ENCODE measurements at places on chromosomes 5 and 9. TPM values are rescaled to one million over a fixed set of nuclear protein-coding genes. Genes with fewer than 3 reads are reported as not detected.

DNA sequence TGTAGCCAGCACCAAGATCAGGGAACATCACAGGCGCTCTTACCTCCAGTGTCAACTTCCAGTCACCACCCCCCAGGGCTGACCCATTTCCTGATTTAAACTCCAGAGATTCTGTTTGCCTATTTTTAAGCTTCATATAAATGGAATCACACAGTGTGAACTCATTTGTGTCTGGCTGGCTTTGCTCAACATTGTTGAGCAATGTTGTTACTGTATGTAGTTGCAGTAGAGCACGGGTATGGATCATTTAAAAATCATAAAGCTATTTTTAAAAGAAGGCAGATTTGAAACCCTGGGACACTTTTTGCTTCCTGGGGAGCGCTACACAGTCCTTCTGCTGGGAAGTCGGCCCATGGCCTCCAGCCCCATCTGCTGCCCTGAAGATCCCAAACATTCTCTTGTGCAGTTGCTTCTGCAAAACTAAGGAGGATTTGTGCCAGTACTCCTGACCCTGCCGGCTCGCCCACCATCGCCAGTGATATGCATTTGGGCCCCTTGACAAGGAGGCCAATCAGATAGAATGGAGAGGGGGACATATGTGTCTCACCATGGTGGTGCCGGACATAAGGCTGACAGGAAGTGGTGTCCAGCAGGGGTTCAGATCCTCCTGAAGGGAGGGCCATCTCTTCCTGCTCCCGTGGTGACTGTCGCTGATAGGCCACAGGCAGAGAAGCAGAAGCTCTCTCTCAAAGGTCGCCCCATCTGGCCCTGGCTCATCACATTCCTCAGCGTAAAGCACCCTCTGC is 13.3 kb downstream of the DCANP1 start:
- DNase-seq, result no peak

DNA sequence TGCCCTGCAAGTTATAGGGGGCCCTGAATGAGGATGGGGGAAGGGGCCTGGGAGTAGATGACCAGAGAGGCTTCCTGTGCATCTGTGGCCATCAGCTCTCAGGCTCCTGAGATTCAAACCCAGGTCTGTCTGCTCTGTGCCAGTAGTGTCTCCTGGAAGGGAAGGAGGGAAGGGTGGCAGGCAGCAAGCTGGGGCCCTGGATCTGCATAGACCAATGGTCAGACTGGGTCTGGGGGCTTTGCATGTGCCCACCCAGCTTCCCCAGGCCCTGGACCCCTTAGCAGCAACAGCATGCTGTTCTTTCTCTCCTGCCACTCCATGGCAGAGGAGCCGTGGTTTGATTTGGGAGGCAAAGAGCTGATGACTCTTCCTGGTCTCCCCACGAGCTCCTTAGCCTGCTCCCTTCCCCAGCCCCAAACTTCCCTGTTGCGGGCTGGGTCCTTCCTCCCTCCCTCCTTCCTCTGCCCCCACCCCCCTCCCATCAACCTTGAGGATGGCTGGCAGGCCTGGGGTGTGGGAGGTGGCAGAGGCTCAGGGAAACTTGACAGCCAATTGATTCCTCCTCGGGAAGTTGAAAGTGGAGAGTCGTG is 31.6 kb downstream of the DAB2IP start:
- DNase-seq, result no peak

DNA sequence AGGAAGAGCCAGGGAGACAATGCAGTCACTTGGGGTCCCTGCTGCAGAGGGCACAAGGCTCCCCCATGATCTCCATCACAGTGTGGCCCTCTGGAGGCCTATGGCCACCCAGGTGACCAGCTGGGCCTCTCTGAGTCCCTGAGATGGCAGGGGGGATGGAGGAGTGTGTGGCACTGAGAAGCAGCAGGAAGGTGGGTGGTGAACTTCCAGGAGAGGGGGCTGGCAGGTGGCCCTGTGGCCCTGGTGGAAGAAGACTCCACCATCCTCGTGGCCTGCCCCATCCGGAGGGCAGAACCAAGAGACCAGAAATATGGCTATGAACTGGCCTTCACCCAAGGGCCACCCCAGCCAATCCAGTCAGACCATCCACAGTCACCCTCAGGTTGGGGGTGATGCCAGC is 31.7 kb upstream of the AFAP1L1 start:
- no peak for DNase-seq

DNA sequence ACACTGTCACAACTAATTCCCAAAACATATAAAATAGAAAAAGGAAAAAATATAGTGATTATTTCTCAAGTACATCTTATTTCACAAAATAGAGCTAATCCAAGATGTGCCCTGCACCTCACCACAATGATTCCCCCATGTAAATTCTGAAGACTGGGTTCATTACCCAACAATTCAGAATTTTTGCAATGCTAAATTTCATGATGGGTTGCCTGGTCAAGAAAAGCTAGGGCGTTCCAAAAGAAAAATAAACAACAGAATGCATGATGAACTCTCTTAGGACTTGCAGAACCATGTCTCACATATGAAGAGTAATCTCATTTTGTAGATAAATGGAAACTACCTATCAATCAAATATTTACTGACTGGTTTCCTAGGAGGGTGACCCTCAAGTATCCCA is 259.6 kb upstream of the NFIL3 start:
- DNase-seq, result no peak

DNA sequence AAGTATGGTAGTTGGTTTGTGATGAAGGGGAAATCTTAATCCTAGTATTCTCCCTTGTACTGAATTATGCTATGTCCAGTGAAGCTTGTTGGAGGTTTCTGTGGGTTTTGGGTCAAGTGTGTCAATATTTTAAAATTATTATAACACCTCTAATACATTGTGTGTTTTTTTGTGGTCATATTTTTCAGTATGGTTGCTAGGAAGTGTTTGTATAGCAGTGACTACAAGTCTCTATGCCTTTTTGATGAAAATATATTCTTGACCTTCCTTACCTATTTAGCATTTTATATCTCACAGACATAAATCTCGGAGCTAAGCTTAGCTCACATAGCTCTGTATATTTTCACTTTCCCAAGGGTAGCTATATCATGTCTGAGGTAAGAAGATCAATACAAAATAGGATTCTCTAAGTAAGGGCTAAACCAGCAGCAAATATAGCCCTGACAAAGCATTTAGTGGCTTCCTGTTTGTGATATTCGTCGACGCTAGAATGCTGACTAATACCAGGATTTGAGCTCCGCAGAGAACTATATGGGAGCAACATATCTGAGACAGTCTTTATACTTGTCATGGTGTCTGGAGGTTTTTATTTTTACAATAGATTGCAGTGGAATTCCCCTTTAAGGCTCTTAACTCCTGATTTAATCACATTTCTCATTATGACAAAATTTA is 82.3 kb downstream of the MACIR start:
- no peak for DNase-seq

DNA sequence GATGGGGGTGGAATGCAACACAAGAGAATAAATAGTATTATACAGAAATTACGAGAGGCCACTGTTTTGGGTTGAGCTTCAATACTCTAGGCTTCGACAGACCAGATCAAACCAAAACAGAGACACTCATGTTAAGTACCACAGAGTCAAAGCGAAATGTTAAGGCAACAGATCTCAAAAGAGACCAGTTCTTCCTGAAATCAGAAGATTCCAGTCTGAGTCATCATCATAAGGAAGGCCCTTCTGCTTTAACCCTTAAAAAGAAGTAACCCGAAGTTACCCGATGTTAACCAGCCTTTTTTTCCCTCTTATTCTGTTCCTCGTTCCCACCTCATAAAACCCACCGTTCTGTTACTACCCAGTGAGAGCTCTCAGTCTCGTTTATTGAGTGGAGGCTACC is 75.9 kb downstream of the SFXN1 start:
- DNase-seq, result no peak

GRCh38 chr9:117723986-117724625 is 19.9 kb downstream of the TLR4 start:
- DNase-seq, result no peak

- DNase-seq, result no peak
Measured at GRCh38 chr5:137506296-137506695, 7.2 kb upstream of the SPOCK1 start.

DNA sequence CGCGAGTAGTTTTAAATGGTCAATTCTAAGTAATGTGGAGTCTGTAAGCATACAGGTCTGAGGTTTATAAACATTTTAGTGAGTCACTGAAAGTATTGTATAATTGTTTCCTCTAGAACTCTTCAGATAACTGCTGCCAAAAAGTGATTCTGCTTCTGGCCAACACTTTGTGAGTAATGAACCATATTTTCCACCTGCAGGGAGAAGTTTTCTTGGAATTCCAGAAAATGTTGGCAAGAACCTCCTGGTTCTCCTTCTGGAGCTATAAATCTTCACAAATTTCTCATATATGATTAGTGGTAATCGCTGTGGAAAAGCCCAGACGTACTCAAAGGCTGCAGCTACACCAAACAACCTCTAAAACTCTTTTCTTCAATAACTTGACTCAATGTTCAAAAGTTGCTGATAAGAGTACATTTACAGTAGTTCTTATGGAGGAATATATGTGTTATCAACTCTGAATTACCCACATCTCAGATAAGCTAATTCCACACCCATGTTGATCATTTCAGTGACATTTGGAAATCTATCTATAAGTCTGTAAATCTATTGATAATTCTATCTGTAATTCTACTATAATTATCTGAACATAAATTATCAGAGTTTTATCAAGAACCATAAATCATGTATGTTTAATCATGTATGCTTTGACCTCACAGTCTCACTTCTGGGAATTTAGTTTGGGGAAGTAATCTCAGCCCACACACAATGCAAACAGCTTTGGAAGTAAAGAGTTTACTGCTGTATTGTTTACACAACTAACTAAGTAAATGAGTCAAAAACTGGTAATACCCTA is 74.1 kb downstream of the FNBP1 start:
- DNase-seq, result no peak

- no peak for DNase-seq
Measured at GRCh38 chr9:89808076-89808755, 203.4 kb downstream of the GADD45G start.

Gene VCAN
- 0.11 TPM for total RNA-seq

Gene DBH
- total RNA-seq, result not detected

Gene SPINK7
- not detected for total RNA-seq

Gene WNK2
- 3.8 TPM for total RNA-seq

Gene ZFP37
- total RNA-seq, result 1.9 TPM
